Neural progenitor cell (in vitro differentiated cells): ENCODE measurements at places on chromosomes 1 and 21. TPM values are rescaled to one million over a fixed set of nuclear protein-coding genes. Genes with fewer than 3 reads are reported as not detected.

The TP73 gene
- 0.31 TPM in 1 of 2 replicates, not detected in the other for total RNA-seq

The FCAMR gene
- total RNA-seq, result not detected in 2 replicates

The PCNT gene
- 32.3 and 42.0 TPM in 2 replicates for total RNA-seq

The PROX1 gene
- 1.3 and 5.0 TPM in 2 replicates for total RNA-seq

The SLC44A5 gene
- 13.5 and 25.3 TPM in 2 replicates for total RNA-seq

The FALEC gene
- 0.96 TPM in 1 of 2 replicates, not detected in the other for total RNA-seq

The CHIA gene
- total RNA-seq, result not detected in 2 replicates

The PADI1 gene
- total RNA-seq, result 0.09 and 0.25 TPM in 2 replicates

The KCNK1 gene
- total RNA-seq, result 0.11 and 0.31 TPM in 2 replicates

The LRRC8B gene
- total RNA-seq, result 28.4 and 37.3 TPM in 2 replicates

The ITGB2 gene
- 0.09 TPM in 1 of 2 replicates, not detected in the other for total RNA-seq

The NTPCR gene
- total RNA-seq, result 59.4 and 65.7 TPM in 2 replicates

The SLC30A2 gene
- total RNA-seq, result not detected in 2 replicates

The NOL9 gene
- 28.1 and 48.0 TPM in 2 replicates for total RNA-seq

The RNU1-3 gene
- total RNA-seq, result under 0.01 TPM in 2 replicates

The CNIH3 gene
- 2.0 and 2.5 TPM in 2 replicates for total RNA-seq

The CHODL gene
- 1.6 and 5.2 TPM in 2 replicates for total RNA-seq

The FBXO2 gene
- 0.56 and 7.3 TPM in 2 replicates for total RNA-seq

The PLA2G2D gene
- not detected in 2 replicates for total RNA-seq

The GJA8 gene
- not detected in 2 replicates for total RNA-seq

The CD5L gene
- not detected in 2 replicates for total RNA-seq

The OR6N1 gene
- total RNA-seq, result not detected in 2 replicates

The IL20 gene
- not detected in 2 replicates for total RNA-seq

The SLC25A34 gene
- total RNA-seq, result 0.34 and 2.2 TPM in 2 replicates

The OPN3 gene
- 37.8 and 53.5 TPM in 2 replicates for total RNA-seq

The RCSD1 gene
- total RNA-seq, result 0.06 TPM in 2 replicates

The KRTAP15-1 gene
- total RNA-seq, result not detected in 2 replicates

The ADPRS gene
- total RNA-seq, result 28.1 and 40.9 TPM in 2 replicates

The LDLRAD1 gene
- not detected in 2 replicates for total RNA-seq

The TADA1 gene
- 38.3 and 54.4 TPM in 2 replicates for total RNA-seq

The INAVA gene
- total RNA-seq, result 23.7 and 63.1 TPM in 2 replicates

The FBLIM1 gene
- 4.7 and 13.0 TPM in 2 replicates for total RNA-seq

The CPLANE2 gene
- total RNA-seq, result 3.0 and 11.4 TPM in 2 replicates

The SPATA45 gene
- 1.1 TPM in 1 of 2 replicates, not detected in the other for total RNA-seq

The PRDX6 gene
- total RNA-seq, result 322 and 441 TPM in 2 replicates

The SELL gene
- total RNA-seq, result not detected in 2 replicates

The AIRE gene
- not detected in 2 replicates for total RNA-seq

The PSMG1 gene
- 37.5 and 42.9 TPM in 2 replicates for total RNA-seq

The KCNH1 gene
- 0.99 and 1.6 TPM in 2 replicates for total RNA-seq

The TAS1R1 gene
- not detected in 2 replicates for total RNA-seq

The SYTL1 gene
- total RNA-seq, result 5.7 and 7.9 TPM in 2 replicates

The SLAMF9 gene
- not detected in 2 replicates for total RNA-seq

The TTC39A gene
- 0.94 and 1.2 TPM in 2 replicates for total RNA-seq

The OBSCN gene
- 5.1 and 14.9 TPM in 2 replicates for total RNA-seq

The MAN1C1 gene
- total RNA-seq, result 5.3 and 6.8 TPM in 2 replicates

The LMX1A gene
- total RNA-seq, result 6.6 and 8.7 TPM in 2 replicates

The FMN2 gene
- total RNA-seq, result 1.7 TPM in 2 replicates

The FCGR3A gene
- total RNA-seq, result not detected in 2 replicates

The KRTAP24-1 gene
- total RNA-seq, result not detected in 2 replicates
